ENCODE measurements at places on chromosomes 2 and 18.

DNA sequence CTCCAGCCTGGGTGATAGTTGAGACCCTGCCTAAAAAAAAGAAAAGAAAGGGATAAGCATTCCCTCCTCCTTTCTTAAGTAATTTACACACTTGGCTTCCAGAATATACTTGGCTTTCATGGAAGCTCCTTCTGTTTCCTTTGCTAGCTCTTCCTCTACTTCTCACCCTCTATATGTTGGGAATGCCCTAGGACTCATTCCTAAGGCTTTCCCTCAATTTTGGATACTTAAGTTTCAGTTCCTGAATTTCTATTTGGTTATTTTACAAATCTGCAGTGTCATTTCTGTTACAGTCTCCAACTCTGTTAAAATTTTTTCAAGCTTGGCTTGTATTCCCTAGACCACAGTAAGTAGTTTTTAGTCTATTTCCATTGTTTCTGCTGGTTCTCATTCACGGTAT, 23.6 kb downstream of the SP3 start:
- no peak for DNase-seq

DNA sequence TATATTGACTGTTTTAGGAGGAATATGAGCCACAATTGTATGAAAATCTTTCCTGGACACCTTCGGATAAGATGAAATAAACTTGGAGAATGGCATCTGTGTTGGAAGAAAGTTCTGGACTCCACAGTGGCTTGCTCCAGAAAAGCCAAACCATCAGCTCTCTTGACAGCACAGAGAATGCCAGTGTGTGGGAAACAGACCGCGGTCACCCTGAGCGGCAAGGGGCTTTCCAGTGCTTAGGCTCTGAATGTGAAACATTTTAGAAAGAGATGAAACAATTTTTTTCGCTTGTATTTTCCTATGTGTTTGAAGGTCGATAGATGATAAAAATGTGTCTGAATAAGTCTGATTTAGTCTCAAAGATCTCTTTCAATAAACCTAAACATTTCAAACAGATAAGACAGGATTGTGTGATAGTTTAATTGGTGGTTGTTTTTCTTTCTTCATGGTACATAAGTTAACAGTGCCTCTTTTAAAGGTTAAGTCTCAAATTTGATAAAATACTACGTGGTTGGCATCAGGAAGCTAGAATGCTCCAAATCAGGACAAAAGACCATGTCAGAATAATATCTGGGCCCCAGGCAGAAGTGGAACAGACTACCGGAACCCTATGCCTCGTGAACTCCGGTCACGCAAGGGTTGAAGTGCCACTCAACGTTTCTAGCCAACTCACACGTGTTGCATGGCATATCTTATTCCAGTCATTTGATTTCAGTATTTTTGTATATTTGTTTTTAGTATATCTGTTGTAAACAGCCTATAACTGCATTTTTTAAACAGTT, 28.9 kb downstream of the PTGR3 start:
- DNase-seq: no peak

DNA sequence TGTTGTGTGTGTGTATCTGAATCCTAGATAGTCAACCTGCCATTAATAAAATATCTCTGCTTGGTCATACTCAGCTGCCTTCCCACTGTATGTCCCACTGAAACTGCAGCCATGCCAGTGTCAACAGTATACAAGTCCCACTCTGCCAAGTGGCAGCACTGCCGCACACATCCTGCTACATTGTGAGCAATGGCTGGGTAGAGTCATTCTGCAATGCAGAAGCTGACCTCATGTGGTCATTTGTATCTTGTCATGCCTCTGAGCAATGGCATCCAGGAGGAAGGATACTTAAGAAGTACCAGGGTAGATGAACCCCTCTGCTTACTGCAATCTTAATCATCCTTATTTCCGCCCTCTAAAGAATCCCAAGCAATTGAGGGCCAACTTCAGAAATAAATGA, 302.2 kb upstream of the DDX18 start:
- no peak for DNase-seq

DNA sequence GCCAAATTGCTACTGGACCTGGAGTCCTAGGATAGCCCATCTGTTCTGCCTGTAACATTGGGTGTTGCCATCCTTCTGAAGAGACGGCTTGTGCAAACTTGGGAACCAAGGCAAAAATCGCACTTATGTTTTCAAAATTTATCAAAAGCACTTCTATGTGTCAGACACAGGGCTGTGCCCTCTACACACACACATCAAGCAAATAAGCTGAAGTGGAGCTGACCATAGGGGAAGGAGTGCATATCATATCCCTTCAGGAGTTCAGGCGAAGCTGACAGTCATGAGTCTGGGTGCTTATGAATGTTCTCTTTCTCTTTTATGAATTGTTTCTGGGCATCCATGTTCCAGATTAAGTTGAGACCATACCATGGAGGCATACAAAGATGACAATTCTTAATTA, 247.9 kb downstream of the CYRIA start:
- DNase-seq: no peak

- no peak for DNase-seq
Observed at GRCh38 chr2:15747603-15748471, 156.2 kb downstream of the DDX1 start.

DNA sequence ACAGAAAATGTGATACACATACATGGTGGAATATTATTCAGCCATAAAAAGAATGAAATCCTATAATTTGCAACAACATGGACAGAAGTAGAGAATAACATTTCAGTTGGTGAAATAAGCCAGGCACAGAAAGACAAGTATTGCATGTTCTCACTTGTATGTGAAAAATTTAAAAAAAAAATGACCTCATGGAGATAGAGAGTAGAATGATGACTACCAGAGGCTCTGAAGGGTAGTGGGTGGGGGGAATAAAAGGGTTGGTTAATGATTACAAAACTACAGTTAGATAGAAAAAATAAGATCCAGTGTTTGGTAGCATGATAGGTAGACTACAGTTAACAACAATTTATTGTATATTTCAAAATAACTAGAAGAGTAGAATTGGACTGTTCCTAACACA, 24.5 kb downstream of the PRKD3 start:
- DNase-seq: no peak

- no peak for DNase-seq
Observed at GRCh38 chr2:10860081-10860813, 47.7 kb upstream of the PDIA6 start.

GRCh38 chr2:9307535-9307934, 100.9 kb downstream of the ASAP2 start:
- DNase-seq: no peak

- no peak for DNase-seq
Observed at GRCh38 chr2:235271936-235272335, 221.9 kb upstream of the AGAP1 start.

DNA sequence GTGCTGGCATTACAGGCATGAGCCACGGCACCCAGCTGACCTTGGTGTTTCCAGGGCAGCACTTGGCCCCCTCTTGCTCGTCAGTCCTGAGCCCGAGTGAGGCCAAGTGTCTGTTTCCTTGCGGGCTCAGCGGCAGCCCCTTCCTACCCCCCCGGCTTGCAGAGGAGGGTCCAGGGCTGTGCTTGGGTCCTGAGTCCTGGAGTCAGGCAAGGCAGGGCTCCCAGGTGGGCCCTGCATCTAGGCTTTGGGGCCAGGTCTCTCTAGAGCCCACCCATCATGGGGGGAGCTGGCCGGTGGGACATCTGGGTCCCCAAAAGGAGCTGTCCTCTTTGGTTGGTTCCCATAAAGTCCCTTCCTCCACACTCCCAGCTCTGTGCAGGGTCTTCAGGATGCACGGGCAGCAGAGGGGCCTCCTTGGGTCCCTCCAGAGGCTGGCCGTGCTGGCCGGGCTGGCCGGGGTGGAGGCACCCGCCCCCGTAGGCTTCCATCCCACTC, 63.7 kb upstream of the HPCAL1 start:
- DNase-seq: no peak

GRCh38 chr2:63590626-63591408, 2.1 kb downstream of the MDH1 start:
- no peak for DNase-seq

DNA sequence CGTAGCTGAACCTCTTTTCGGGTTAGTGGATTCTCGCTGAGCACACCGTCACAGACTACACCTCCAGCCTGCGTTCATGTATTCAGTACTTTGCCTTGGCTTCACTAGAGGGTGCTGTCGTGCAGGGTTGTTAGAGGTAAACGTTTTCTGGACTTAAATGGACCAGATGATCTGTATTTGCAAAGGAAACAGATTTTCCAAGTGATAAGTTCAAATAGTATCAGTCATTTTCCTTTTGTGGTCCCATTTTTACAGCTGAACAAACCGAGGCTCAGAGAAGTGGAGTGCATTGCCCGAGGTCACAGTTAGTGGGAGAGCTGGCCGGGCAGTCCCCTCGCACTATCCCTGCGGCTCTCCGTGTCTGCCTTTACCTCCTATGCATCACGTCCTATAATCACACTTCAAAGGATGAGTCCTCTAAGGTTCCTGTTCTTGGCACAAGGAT, 125.9 kb downstream of the MAP4K4 start:
- peak; percentile 57 for DNase-seq

DNA sequence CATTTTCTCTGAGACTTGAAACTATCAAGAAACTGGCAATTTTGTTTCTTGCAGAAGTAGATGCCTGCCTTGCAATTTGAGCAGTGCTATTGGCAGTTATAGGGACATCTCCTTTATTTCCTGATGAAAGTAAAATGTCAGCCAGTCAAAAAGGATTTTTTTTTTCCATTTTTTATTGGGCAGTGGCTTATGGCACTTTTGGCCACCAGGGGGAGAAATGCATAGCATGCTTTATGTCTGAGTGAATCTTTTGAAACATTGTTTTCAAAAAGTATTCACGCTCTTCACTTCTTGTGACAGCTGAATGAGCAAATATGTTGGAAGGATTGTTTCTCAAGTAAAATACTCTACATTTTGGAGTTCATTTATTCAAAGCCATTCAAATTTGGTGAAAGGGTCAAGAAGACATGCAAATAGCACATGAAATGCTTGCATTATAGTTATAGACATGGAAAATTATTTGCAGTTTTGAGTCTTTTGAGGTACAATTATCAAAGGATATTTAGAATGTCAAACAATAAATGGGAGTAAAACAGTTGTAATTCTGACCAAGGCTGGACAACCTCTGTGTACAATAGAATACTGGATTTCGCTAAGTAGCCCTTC, 491.0 kb downstream of the CDH2 start:
- DNase-seq: no peak

- no peak for DNase-seq
Observed at GRCh38 chr2:201858281-201859184, 52.2 kb downstream of the CDK15 start.

GRCh38 chr2:223989206-223989855, 32.1 kb downstream of the MRPL44 start:
- no peak for DNase-seq

- DNase-seq: no peak
Observed at GRCh38 chr2:19881221-19881907, 20.4 kb downstream of the TTC32 start.

DNA sequence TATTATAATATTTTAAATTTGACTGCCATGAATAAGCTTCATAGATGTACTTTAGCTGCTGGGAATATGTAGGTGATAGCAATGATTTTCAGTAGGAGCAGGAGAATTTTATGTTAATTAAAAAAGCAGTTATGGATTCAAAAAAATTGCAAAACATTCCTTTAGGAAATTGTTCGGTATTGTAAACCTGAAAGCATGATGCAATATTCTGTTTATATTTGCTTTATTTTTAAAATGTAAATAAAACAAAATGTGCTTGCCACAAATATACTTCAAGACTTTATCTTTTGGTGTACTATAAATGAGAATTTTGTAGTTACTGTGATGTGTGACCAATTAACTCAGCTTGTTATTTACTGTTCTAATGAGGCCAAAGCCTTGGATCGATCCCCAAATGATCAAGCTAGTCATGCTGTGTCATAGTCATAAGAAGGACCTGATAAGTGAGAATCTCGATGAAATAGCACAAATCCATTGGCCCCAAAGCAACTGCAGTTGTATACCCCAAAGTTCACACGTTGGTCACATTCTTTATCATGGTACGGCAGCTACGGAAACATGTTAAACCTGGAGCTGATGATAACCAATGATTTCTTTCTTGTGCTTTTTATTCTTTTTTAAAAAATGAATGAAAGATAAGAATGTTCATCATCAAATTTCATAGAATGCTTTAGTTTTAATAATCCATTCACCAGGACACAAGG, 23.6 kb upstream of the ATIC start:
- no peak for DNase-seq

GRCh38 chr2:220583725-220584124, 956.3 kb downstream of the SLC4A3 start:
- DNase-seq: no peak

DNA sequence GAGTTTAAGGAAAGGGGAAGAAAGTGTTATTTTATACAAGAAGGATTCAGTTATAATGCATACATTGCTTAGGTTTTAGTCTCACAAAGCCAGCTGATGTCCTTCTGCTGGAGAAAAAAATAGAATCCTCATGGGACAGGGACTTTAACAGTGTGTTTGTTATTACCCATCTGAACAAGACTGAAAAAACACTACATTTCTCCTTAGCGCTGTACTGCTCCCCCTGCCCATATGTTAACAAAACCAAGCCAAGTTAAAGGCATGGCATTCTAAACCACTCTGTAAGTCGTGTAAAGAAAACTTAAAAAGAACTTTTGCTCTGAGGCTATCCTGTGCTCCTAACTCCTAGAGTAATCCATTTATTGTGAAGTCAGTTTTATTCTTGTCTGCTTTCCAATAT, 102.6 kb upstream of the NYAP2 start:
- DNase-seq: no peak

GRCh38 chr2:86703704-86704361, 16.3 kb upstream of the RMND5A start:
- no peak for DNase-seq

GRCh38 chr2:167692191-167692590, 555.2 kb downstream of the STK39 start:
- DNase-seq: no peak

DNA sequence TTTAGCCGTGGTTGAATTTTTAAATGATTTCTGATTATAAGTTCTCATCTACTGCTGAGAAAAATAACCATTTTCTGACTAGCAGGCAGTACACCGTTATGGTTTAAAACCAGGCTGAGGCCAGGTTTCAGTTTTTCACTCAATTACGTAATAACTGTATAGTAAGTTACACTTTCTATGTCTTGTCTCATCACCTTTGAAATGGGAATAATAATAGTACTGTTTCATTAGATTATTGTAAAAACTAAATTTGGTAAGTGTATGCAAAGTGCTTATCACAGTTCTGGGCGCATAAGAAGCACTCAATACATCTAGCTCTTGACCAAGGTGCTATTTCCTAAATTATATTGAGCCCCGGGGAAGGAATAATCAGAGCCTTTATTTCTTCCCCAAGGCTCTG, 76.8 kb downstream of the LIMS1 start:
- DNase-seq: no peak

- no peak for DNase-seq
Observed at GRCh38 chr18:63897072-63897471, 9.6 kb downstream of the SERPINB2 start.

- no peak for DNase-seq
Observed at GRCh38 chr2:227566012-227566411, 32.7 kb upstream of the SCYGR2 start.

DNA sequence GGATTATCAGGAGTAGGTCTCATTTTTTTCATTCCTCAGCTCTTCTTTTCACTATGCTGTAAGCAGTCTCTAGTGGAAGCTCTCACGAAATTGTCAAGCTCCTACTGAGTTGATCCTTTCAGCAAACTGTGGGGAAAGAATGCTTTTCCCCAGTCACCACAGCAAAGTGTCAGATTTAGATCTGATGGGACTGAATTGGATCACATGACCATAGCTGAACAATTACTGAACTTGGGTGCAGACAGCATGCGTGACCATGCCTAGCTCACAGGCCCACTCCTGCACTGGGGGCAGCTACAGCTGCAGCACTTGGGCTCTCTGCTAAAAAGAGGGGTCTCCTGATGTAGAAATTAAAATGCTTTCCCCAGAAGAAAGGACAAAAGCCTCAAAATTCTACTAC, 3.1 kb downstream of the ARHGAP15 start:
- DNase-seq: no peak

GRCh38 chr2:179422037-179422643, 157.5 kb upstream of the SESTD1 start:
- DNase-seq: peak; percentile 2

Measured in naive thymus-derived CD4-positive, alpha-beta T cell (primary cell).